Cardiac fibroblast (primary cell): ENCODE measurements at places on chromosomes 4 and X.

DNA sequence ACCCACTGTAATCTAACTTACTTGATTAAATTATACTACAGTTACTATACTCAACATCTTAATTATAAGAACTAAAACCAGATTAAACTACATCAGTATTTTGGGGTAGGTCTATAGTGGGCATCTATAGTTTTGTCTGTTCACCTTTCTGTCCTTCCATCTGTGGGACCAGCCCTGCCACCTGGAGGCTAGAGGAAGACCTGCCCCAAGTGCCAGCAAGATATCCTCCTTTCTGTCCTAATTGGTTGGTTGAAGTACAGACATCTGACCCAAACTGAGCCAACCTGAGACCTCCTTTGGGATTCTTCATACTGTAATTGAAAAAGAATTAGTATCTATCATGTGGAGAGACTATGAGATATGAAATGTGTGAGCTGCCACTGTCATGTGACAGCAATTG is 172.2 kb upstream of the TLL1 start:
- DNase-seq, result no peak

- DNase-seq, result no peak
These were observed 145.6 kb downstream of the RAP1GDS1 start for GRCh38 chr4:98406819-98407218.

DNA sequence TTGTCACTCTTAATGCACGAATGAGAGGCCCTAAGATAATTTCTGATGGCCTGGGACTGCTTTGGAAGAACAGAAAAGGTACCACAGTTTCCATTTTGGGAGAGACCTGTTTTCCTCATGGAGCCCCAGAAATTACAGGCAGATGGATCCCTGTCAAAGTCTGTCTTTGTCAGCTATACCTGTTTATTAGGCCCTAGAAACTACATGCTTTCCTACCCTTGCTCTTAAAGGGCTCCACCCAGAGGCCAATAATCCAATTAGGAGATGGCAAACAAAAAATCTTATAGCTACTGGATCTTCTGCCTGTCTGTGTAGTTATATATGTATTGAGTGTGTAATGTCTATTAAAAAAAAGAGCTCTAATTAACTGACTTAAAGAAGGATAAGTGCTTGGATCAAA is 141.3 kb downstream of the NR3C2 start:
- no peak for DNase-seq

GRCh38 chrX:40543661-40544328 is 37.0 kb upstream of the ATP6AP2 start:
- DNase-seq, result peak; percentile 65

- peak; percentile 22 for DNase-seq
These were observed 80.9 kb upstream of the MSANTD1 start for GRCh38 chr4:3168029-3168428.

DNA sequence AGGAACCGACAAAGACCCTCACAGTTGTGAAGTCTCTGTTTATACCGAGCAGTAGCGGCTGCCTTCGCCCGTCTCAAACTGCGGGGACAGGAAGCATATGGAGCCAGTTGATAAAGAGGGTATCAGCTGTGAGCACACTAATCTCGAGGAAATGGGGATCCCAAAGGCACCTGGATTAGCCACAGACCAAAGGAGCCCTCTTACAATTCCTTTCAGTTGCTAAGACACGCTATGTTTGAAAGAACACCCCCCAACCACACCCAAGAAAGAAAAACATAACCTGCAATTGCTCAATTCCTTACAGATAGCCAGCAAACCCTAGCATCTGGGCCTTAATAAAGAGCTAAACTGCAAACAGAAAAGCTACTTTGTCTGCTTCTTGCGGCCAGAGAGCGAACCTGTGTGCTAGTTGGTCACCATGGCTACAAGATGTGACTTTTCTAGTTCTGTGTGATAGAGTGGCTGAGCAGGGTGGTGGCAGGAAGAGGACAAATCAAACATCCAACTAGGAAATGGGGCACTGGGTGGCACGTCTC is 23.3 kb upstream of the CHRNA9 start:
- DNase-seq, result no peak

DNA sequence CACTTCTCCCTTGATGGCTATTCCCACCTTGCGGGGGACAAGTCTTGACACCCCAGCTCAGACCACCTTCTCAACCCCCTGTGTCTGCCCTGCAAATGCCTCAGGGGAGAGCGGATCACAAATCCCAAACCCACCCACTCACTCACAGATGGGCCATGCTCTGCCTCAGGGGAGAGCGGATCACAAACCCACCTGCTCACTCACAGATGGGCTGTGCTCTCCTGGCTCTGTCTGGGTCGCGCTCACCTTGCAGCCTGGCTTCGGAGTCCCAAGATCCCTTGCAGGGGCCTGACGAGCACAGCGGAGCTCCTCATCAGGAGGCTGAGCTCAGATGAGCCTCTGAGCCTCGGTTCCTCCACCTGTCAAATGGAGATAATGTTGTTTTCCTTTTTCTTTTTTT is 38.6 kb downstream of the HTRA3 start:
- no peak for DNase-seq

DNA sequence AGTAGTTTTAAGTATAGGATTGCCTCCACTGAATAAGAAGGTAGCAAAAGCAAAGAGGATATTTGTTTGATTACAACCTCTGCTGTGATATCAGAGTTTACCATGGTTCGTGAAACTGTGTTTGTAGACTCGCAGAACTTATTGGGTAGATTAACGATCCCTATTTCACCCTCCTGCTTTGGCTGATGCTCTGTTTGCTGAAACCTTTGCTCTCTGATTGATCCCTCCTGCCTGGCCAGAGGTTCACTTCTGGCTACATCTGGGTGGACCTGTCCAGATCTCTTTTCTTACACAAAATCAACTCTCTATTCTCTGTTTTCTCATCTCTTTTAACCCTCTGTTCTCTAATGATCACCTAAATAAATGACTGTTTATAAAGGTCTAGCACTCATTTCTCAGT is 37.9 kb upstream of the TMEM192 start:
- no peak for DNase-seq

DNA sequence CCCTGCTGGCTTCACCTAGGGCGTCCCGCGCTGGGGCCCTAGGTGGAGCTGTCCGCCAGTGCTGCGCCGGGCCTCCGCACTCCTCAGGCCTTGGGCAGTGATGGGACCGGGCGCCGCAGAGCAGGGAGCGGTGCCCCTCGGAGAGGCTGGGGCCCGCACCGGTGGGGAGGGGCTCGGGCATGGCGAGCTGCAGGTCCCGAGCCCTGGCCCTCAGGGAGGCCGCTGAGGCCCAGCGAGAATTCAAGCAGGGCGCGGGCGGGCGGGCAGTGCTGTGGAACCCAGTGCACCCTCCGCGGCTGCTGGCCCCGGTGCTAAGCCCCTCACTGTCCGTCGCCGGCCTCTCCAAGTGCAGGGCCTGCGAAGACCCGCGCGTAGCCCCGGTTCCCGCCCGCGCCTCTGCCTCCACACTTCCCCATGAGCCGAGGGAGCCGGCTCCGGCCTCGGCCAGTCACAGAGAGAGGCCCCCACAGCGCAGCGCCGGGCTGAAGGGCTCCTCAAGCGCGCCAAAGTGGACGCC is 565.1 kb upstream of the NDST4 start:
- no peak for DNase-seq

DNA sequence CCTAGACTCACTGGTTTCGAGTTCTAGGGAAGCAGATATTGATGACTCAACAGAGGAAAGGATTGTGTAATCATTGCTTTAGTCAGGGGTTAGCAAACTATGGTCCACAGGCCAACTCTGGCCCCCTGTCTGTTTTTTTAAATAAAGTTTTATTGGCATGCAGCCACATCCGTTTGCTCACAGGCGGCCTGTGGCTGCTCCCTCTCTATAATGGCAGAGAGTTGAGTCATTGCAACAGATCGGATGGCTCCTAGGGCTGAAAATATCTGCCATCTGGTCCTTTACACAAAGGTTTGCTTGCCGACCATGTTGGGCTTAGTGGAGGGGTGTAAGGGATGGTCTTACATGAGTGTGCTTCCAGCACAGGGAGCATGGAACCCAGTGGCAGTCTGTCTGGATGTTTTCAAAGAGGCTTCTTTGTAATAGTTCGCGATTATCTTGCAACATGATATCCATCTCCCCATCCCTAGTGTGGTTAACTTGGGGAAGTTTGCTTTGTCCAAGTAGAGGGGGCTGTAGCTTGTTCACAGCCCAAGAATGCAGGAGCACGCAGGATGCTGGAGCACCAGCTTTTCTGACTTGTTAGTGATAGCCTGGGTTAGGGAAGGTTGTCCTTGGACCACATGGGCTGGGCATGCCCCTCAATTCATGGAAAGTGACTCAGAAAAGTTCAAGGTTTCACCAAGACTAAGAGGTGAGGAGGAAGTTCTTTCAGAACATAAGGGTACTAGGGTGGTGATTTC is 59.3 kb upstream of the CLDN34 start:
- DNase-seq, result peak; percentile 63

DNA sequence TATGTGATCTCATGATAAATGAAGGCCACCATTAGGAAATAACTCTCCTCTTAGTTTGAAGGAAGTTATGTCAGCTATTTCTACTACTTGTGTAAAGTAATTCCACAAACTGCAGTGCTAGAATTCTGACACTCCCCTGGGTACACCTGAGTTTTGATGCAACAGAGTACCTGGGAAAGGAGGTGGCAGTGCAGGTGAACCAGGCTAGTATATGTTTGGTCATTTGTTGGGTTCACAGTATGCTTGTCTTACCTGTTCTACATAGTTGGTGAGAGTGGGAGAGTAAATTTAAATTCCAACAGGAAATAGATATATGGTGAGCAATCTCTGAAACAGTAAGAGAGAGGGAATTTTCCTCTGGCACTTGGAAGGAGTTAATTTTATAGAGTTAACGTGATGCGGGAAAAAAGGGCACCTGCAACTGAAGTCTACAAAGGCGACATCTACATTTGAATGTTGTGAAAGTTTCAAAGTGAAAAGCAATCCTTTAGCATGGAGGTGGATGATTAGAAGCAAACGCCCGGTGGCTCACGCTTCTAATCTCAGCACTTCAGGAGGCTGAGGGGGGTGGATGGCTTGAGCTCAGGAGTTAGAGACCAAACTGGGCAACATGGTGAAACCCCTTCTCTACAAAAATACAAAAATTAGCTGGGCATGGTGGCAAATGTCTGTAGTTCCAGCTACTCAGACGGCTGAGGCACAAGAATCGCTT is 8.3 kb upstream of the SLC10A6 start:
- no peak for DNase-seq

DNA sequence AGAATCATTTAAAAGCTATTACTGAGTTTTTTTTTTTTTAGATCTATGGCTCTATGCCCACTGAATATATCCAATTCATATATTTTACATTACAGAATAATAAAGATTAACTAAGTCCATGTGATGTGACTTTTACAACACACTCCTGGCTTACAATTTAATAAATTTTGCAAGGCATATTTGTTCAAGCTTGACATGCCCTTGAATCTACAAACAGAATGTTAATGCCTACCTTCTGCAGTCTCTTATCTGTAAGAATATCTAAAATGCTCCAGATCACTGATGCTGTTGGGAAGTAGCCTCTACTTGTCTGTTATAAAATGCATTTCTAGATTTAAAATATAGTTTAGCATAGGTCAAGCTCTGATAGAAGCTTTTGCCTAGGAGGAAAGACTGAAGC is 100.7 kb upstream of the RASGEF1B start:
- DNase-seq, result no peak

DNA sequence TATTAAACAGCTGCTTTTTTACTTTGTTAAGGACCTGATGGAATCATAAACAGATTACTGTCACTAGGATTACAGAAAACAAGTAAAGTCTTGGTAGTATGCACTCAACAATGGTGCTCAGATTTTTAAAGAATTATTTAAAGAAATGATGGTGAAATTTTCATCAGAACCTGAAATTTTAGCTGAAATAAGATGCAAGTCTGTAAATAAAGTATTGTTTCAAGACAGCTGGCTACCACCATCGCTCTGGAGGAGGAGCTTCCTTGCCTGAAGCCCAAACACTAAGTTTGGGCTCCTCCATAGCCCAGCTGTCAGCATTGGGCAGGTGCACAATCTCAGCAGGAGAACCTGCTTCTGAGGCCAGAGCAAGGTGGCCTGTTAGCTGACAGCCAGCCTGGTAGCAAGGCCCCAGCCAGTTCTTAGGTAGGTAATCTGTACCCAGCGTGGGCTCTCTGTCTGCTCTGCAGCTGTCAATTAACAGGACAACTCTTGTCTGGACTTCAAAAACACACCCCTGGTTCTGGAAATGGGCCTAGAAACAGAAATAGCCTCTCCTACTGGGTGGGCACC is 4.6 kb downstream of the GAB1 start:
- DNase-seq, result no peak
